ENCODE measurements at places on chromosomes 4 and X.

DNA sequence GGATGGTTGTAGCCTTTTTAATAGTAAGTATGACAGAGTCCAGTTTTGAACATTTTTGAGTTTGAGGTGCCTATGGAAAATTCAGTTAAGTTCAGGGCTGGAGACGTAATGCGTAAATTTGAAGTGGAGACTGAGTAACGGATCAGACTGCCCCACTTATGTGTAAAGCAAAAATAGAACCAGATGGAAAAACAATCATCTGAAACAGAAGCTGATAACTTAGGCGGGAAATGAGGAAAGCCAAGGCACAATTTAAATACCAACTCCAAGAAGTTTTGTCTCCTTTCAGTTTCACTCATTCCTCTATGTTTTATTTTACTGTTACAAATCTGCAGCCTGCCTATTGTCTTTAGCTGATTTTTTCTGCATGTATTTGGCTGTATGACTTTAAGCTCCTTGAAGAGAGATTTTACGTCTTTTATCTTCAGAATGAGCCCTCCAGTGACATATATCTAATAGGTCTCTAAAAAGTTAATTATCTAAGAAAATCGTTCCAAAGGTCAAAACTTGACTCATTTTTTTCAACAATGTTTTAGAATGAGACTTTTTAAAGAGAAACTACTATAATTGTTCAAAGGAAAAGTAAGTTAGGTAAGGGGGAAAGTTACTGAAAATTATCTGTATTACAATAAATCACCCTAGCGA lies 1.1 kb downstream of the SGCB start:
- no peak for DNase-seq

DNA sequence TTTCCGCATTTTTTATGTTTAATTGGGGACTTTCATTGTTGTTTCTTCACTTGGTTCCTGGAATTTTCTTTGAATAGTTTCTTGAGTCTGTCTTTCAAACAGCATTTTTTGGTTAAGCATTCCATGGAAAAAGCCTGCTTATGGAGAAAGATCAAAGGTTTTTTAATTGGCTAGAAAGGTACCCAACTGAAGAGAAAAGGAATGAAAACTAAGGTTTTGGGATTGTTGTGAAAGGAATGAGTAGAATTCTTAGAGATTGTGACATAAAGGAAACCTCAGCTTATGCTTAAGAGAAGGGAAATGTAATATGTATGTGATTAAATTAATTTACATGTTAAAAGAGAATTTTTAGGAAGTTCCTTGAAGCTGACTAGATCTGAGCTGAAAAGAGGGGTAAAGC lies 82.8 kb downstream of the CCKAR start:
- DNase-seq, result no peak

DNA sequence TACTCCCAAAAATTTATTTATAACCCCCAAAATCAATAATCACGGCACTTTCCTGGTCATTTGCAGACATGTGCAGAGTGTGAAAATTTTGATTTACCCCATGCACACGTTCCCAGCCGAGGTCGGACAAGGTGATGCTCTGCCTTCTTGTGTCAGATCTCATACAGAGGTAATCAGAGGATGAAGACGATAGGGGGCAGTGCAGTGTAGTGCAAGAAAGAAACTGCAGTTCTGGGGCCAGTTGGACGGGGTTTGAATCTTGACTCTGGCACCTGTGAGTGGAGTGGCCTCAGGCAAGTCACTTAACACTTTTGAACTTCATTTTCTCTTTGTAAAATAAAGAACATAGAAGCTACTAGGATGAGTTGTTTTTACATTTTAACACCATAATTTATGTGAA lies 88.4 kb downstream of the FRMPD3 start:
- DNase-seq, result no peak

DNA sequence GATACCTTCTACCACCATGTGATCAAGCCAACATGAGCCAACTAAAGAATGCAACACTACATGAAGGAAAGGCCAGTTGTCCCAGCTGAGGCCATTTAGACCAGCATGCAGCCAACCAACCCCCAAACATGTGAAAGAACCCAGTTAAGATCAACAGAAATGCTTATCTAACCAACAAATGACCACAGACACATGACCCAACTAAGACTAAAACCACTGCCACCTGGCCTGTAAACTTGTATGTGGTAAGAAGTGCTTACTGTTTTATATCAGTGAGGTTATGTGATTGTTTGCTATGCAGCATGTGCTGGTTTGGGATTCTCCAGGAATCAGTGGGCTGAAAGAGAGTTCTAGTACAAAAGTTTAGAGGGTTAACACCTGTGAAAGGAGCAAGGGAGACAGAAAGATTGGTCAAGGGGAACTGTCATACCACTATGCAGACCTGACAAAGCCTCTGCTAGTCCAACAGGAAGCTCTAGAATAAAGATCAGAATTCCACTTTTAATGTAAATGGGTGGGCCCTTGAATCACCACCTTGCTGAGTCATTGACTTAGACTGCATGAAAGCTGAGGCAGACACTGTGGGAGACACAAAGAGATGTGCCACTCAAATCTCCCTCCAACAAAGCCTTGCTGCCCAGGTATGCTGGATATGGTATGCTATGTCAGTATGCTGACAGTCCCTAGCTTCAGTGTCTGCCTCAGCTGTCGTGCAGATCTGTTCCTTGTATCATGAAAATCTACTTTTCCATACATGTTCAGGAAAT lies 6.1 kb upstream of the SH3D19 start:
- no peak for DNase-seq

- peak; percentile 34 for DNase-seq
Measured at GRCh38 chrX:154019633-154020528, at the start of gene IRAK1. TSS of gene IRAK1 (minus strand) at chrX:154019902. CDS start at chrX:154019812, 90 bp downstream.

DNA sequence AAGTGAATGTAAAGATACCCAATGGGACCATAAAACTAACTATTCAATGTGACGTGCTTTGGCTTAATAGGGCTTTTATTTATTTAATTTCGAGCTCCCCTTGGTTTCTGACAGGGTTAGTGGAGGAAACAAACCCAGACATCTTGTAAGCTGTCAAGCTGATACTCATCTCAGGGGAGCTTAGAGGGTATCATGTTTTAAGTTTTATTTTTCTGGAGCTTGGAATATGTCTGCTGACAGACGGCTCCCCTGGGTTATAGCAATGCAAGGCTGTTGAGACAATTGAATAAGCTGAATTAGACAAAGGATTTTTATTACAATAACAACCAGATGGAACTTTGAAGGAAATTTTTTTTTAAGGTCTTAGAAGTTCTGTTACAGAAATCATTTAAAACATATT lies 456.5 kb downstream of the IL1RAPL1 start:
- no peak for DNase-seq

DNA sequence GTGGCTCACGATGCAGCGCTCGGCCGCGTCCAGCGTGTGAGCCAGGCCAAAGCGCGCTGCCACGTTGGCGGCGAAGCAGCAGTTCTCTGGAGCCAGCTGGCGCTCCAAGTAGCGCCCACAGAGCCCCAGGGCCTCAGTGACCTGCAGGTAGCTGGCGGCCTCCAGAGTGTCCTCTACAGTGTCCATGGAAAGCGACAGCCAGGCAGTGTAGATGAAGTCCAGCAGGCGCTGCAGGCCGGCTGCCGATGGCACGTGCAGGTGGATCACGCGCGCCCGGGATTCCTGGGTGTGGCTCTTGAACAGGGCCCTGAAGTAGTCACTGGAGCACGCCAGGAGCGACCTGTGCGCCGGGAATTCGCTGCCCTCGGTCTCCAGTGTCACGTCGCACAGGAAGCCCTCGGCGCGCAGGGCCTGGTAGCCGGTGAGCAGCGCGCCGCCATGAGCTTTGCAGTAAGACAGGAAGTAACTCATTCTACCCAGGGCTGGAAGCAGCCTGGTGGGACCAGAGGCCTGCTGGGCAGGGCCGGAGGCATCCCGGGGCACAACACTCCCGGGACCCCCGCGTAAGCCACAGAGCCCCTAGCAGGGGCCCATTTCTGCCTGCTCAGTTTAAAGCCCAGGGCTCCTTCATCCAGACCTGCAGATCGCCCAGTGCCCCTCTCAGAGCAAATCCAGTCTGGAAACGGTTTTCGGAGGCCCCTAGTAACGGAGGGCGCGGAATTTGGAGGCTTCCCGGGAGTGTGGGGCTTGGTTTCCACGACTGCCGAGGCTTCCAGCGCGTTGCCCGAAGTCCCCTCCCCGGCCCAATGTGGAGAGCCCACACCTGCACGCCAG lies 595 bp downstream of the KLHL34 start:
- DNase-seq, result no peak

- no peak for DNase-seq
Measured at GRCh38 chr4:97104006-97104405, 1039.3 kb downstream of the STPG2 start.

GRCh38 chr4:3871881-3872833 lies 106.0 kb downstream of the ADRA2C start:
- no peak for DNase-seq

- DNase-seq, result no peak
Measured at GRCh38 chrX:132059973-132060540, 37.0 kb downstream of the STK26 start.

GRCh38 chr4:7129871-7130620 lies 62.2 kb upstream of the GRPEL1 start:
- no peak for DNase-seq

GRCh38 chrX:74346088-74346487 lies 42.1 kb downstream of the ZCCHC13 start:
- DNase-seq, result no peak

DNA sequence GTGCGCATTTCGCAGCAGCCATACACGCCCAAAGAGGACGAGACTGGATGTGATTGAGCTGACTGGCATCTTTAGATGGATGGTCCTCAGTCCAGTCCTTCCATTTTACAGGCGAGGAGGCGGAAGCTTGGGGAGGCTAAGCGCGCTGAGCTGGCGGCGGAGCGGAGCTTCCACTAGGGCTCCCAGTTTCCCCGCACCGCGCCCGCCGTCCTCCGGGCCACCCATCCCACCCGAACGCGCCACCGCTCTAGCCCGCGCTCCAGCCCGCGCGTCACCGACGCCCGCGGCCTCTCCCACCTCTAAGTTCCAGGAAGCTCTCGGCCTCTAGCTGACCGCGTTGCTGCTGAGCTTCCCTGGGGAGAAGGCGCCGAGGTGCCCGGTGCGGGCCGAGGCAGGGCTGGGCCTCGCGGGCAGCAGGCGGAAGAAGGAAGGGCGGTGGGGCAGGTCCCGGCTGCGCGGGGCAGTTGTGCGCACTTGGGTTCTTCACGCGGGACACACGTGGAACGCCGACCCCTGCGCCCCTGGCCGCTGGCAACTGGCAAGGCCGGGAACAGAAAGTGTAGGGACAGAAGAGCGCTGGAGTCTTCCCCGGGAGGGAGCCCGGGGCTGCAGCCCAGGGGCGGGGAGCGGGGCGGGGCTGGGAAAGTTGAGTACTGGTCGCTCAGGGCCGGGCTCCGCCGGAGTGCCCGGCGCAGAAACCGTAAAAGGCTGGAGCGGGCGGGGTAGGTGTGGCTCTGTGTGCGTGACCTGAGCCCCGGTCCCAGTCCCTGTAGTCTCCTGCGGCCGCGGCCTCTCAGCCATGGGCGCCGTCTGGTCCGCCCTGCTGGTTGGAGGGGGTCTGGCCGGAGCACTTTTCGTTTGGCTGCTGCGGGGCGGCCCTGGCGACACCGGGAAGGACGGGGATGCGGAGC lies at the start of gene STBD1:
Gene STBD1 (plus strand): TSS at position 763 of the 911 bp plus-strand sequence. CDS start 37 bp downstream, at position 800.
- DNase-seq, result peak; percentile 3

GRCh38 chr4:146165840-146166239 lies 9.7 kb upstream of the LSM6 start:
- DNase-seq, result no peak

GRCh38 chr4:8547108-8547911 lies 32.9 kb upstream of the GPR78 start:
- DNase-seq, result no peak

GRCh38 chr4:18025288-18025687 lies 3.7 kb upstream of the LCORL start:
- DNase-seq, result no peak

DNA sequence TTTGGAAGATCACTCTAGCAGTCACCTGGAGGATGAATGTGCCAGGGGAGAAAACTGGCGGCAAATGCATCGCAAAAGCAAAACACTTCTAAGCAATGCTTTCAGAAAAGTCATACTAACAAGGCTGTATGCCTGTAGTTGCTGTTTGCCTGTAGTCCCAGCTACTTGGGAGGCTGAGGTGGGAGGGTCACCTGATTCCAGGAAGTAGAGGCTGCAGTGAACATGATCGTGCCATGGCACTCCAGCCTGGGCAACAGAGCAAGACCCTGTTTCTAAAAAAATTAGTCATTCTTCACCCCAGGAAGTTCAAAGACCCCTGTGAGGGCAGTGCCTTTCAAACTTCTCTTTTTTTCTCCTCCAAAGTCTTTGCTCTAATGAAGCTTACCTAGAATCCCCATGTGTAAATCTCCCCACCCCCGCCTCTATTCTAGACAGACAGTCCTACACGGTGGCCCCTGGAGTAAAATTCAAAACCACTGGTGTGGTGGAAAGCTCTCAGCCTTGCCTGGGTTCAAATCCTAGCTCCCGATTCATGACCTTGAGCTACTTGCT lies 5.5 kb downstream of the SOWAHD start:
- no peak for DNase-seq

DNA sequence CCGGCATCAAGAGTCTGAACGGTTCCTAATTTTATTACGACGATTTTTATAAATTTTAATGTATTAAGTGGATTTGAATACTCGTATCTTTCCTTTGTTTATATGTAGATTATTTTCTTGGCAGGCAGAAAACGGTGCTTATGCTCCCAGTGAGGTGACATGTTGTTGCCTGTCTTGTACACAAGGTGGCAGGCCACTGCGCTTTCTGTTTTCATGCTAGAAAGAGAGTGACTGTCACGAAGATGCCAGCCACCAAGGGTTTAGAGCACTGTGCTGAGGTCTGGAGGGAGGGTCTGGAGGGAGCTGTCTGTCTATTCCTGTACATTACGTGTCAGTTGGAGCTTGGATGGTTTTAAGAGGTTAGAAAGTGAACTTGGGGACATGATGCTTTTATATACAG lies 87.7 kb downstream of the SHROOM2 start:
- no peak for DNase-seq

- peak; percentile 15 for DNase-seq
Measured at GRCh38 chrX:103175944-103176753, 38.8 kb upstream of the BEX4 start.

GRCh38 chr4:142574306-142574705 lies 271.8 kb downstream of the INPP4B start:
- DNase-seq, result no peak

DNA sequence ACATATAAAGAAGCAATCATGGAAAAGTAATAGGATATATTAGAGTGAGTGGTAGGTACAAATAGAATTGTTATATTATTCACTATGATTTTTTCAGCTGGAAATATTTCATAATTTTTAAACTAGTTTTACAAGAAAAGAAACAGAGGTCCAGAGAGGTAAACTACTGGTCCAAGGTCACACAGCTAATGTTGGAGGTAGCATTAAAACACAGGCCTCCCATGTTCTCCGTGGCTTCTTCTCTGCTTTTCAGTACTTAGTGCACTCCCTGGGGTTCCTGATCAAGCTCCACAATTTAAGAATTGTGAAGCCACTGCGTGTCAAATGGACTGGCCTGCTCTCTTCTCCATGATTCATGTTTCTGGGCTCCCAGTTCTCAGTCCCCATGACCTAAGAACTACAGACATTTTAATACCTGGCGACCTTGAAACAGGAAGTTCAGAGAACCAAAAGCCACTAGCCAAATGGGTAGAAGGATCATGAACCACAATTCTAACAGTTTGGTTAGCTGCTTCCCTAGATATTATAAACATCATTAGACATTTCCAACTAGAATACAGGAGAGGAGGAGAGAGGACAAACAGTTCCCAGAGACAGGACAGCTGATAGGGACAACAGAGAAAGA lies 172.0 kb upstream of the KLF3 start:
- no peak for DNase-seq

GRCh38 chr4:157217708-157218107 lies 2.8 kb upstream of the GRIA2 start:
- no peak for DNase-seq

All from T-helper 22 cell (primary cell).